ENCODE measurements at places on chromosomes 13 and 19.

- no peak for DNase-seq
These were observed 12.5 kb downstream of the VSIG10L start for GRCh38 chr19:51329411-51329810.

GRCh38 chr13:60620611-60621395 lies 223.8 kb downstream of the TDRD3 start:
- no peak for DNase-seq

- DNase-seq = no peak
These were observed 689.6 kb downstream of the SLITRK5 start for GRCh38 chr13:88360761-88361160.

DNA sequence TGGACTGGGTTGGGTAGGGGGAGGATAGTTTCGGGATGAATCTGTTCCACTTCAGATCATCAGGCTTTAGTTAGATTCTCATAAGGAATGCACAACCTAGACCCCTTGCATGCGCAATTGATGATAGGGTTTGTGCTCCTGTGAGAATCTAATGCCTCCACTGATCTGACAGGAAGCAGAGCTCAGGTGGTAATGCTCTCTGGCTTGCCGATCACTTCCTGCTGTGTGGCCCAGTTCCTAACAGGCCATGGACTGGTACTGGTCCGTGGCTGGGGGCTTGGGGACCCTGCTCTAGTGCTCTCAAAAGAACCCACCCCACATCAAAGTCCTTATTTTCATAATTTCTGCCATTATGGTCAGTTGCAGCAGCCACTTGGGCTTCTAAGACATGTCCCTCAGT lies 30.1 kb downstream of the DNAJC3 start:
- DNase-seq = no peak

DNA sequence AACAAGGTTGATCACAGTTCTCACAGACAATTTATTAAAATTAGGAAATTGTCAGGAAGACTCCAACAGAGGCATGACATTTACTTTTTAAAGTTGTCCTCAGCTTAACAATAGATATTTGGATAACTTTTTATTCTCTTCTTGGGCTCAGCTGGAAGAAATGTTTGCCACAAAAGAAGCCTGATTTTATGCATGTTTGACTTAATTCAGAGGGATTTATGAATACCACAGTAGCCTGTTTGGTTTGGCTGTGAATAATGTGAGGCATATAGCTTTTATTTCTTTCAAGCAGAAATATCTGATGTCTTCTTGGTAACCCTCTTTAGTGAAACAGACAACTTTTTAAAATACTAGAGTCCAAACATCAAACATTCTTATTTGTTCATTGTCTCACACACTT lies 1464.5 kb upstream of the SLC10A2 start:
- no peak for DNase-seq

DNA sequence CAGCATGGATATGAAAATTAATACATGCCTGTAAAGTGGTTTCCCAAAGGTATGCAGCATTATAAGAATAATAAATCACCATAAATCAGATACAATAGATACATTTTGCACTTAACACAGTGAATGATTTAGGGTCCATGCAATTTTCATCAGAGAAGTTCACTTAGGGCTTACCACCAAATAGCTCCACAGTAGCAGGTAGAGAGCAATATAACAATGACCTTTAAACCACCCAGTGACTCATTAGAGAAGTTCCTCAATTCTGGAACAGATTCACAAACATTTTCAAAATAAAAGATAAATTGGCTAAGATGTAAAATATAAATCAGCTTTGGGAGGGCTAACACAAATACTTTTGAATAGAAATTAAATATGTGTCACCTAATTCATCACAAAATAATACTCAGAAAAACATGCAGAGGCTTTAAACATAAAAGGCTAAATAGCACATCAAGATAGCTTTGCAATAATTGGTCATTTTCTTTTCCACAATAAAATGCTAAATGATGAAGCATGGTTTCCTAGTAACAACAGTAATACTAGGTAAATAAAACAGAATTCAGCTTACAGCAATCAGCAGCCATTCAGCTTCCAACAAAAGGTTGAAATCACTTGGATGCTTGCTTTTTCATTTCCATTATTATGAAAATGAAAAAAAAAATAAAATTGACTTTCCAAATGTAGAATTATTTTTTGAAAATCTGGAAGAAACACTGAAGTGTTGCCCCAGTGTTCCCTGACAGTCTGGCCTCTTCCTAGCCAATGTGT lies 84.3 kb upstream of the NBEA start:
- no peak for DNase-seq

DNA sequence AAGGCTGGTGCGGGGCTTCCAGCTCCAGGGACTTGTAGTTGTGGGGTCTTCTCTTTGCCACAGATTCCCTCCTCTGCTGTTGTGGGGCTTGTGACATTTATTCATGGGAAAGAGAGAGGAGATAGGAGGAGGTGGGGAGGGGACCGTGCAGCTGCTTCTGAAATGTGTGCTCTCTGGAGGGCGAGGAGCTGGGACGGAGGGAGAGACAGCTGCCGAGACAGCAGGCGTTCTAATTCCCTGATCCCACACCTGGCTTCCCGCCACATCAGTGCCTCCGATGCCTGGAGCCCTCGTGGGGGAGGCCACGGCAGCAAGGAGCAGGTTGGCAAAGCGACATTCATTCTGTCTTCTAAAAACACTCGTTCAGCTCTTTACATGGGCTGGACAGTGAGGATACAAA lies 164.4 kb downstream of the USP12 start:
- DNase-seq = no peak

DNA sequence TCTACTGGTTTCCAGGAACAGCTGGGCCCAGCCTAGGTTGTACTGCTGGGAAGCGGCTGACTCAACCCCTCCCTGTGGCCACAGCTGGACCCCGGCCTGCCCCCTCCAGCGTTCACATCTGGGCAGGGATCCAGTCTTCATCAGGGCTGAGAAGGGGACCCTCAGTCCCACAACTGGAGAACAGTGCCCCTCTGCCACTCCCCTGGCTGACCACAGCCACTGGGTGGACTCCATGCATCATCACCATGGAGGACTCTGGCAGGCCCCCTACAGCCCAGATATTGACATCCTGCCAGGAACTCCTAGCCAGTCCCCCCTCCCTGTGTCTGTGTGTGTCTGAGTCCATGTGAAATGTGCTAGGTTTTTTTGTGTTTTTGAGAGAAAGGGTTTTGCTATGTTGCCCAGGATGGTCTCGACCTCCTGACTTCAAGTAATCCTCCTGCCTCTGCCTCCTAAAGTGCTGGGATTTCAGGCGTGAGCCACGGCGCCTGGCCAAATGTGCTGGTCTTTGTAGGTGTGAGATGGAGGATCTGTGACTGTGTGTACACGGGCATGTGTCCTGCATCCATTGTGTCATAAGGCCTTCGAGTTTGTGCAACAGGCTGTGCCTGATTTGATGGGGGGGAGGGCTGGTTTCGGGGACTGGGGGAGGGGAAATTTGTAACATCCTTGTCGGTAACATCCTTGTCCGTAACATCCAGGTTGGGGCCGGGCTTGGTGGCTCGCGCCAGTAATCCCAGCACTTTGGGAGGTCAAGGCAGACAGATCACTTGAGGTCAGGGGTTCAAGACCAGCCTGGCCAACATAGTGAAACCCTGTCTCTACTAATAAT lies 4.0 kb upstream of the HOOK2 start:
- peak; percentile 44 for DNase-seq

DNA sequence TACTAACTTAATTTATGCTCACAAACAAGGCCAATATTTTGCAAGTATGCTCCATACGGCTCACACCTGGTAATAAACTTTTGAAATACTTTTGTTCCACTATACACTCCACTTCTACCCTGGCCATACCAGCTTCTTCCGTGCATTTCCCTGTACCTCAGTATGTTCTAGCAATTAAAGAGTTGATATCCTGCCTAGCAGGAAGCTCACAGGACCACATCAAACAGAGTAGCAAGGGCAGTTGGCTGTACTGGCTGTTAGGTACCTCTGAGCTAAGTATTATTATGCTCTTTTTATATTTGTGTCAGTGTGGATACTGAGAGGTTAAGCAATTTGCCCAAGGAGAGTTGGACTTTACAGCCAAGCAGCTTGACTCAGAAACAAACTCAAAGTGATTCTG lies 257.7 kb downstream of the SLITRK6 start:
- no peak for DNase-seq

GRCh38 chr19:51586103-51586728 lies 15.1 kb downstream of the ZNF175 start:
- DNase-seq = no peak

DNA sequence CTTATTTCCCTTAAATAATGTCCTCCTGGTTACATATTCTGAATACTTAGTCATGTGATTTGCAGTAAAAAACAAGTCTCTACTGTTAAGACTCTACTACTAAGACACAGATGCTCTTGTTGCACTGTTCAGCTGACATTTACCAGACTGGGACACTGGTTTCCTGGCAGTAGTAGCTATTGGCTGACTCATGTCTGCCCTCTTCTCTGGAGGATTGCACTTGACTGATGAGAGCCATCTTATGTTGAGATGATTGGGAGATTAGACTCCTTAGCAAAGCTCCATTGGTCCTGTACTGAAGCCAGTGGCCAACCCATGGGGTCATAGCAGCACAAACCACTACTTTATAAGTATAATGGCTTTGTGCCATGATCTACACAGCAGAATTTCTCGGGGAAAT lies 1672.6 kb upstream of the PCDH20 start:
- no peak for DNase-seq

DNA sequence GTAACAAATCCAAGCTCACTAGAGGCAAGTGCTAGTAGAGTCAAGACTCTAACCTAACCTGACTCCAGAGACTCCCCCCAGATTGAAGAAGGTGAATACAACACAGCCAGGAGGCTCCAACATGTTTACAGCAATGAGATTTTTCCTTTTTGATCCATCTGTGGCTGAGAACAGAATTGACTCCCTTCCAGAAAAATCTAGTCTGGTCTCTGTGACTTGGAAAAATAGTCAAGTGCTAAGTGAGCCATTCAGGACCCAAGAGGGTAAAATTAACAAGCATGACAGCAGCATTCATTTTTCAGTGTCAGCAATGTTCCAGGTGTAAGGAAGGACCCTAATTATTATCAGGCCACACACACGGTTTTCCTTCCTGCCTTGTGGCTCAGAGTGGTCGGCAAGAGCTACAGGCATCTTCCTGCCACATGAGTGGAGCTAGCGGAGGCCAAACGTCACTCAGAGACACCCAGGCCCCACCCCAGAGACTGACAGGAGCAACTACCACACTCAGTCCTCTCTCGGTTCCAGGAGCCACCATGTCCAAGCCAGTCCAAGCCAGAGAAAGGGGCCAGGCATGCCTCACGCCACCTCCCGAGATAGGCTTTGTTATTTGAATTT lies 395.1 kb downstream of the FOXO1 start:
- DNase-seq = no peak

DNA sequence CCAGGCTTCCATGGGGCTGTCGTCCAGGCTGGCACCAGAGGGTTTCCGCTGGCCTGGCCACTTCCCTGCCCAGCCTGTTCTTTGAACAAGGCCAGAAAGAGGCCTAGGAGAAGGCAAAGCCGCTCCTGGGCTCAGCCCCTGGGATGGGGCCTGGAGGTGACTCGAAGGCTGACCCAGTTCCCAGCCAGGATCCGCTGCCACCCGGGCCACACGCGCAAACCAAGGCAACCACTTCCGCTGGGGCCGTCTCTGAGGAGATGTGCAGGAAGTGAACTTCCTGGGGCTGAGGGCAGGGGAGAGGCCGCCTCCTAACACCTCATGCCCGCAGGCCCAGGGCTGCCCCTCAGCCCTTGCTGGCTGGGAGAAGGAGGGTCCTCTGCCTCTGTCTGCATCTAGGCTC lies 15.2 kb downstream of the PLEKHF1 start:
- DNase-seq = peak; percentile 79

DNA sequence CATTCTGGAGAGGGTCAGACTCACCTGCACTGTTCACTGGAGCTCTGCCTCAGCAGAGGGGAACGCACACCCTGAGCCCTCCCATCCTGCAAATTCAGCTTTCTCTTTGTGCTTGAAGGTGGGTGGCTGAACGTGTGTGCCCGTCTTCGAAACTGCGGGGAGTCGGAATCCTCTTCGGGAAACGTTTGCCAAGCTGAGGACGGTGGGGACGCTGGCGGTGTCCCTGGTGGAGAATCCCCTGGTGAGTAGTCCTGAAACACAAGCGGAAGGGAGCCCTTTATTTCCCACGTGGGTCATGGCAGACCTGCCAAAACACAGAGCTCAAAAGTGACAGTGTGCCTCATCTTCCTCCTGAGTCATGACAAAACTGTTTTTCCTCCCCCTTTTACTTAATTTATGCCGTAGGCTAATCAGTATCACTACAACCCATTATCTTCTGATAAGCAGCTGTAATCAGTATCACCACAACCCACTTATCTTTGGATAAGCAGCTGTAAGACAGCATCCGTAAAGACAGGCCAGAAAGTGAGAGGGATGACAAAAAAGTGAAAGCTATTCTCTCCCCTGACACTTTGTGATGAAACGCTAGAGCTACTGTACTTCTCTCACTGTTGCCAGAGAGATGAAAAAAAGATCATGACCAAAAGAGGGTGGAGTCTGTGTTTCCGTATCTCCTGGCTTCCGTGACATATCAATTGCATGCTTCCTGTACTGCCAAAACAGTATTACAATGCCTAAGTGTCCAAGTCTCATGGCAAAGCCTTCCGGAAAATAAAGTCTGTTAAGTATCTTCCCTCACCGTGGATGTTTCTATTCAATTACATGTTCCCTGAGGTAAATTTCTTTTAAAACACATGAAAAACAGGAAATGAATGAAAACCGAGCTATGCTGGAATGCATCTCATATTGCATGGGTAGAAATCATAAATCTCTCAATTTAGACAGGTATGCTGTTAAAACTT lies 155.5 kb downstream of the TBC1D4 start:
- peak; percentile 31 for DNase-seq

- no peak for DNase-seq
These were observed 27.4 kb downstream of the EFNA2 start for GRCh38 chr19:1312767-1313694.

GRCh38 chr19:3249408-3249807 lies 24.9 kb downstream of the CELF5 start:
- DNase-seq = no peak

GRCh38 chr13:71774863-71775262 lies 92.1 kb downstream of the DACH1 start:
- no peak for DNase-seq

DNA sequence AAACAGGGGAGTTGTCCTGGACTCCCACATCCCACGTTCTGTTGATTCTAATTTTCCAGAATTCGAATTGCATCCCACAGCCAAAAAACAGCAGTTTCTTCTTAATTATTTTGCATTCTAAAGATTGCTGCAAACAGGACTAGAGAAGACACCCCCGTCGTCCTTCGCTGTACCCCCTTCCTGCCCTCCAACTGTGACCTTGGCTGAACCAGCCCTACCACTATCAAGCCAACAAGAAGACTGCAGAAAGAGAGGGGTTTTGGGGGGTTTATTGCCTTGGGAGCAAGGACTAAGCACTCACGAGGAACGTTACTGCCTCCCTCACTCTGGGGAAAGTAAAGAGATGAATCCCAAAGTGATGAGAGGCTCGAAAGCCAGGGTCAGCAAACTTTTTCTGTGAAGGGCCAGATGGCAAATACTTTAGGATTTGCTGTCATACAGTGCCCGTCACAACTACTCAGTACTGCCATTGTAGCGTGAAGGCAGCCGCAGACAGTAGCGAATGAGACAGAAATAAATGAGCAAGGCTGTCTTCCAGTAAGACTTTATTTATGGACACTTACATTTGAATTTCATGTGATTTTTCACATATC lies 32.5 kb upstream of the KATNAL1 start:
- DNase-seq = no peak

- no peak for DNase-seq
These were observed 27.8 kb downstream of the OPA3 start for GRCh38 chr19:45556835-45557234.

GRCh38 chr19:19740755-19741154 lies 7.8 kb upstream of the ZNF14 start:
- no peak for DNase-seq

Measured in CD4-positive, alpha-beta T cell (primary cell).